T47D (cell line): ENCODE measurements at places on chromosomes 3 and 15.

DNA sequence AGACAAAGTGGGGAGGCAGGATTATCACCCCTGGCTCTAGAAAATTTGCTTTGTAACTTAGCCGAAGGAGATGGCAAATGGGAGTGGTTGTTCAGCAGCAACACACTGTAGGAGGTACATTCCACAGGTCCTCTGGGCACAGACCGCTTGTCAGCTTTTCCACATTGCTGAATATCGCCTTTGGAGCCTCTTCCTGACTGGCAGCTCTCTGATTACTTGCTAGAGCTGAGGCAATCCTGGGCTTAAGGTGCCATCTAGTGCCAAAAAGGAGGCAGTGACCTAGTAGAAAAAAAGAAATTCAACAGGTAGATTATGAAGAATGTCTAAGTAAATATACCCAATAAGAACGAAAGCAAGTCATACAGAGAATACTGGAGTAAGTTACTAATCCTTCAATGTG lies 13.1 kb upstream of the SCN5A start:
- DNase-seq, result no peak

DNA sequence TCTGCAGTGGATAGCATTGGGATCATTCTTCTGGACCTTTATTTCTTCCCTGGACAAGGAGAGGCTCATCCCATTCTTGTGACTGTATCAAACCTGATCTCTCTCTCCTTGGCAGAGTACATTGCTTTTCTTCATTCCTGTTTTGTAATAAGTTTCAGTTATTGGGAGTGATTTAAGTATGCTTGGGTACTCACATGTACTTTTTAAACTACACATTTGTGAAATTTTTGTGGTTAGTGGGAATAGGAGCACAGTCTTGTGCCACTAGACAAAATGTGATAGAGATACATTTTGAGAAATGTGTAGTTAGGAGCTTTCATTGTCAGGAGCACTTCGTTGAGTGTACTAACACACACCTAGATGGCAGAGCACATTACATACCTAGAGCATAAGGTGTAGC lies 262.6 kb downstream of the C3orf38 start:
- no peak for DNase-seq

GRCh38 chr15:85587707-85588411 lies 206.9 kb downstream of the KLHL25 start:
- DNase-seq, result no peak

DNA sequence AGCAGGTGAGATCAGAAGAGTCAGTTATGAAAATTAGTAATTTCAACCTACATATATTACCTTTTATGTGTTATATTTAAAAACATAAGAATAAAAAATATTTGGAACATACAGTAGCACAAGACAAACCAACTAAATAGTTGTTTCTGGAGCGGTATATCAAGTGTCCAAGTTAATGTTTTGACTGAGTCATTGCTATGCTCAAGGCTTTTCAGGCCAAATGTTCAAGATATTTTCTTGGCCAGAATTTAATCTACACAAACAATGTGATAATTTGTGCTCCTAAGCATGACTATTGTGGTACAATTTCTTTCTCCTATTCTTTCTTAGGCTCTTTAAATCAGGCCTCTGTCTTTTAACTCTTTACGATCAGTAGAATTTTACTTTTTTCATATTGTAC lies 412.4 kb downstream of the RAP2B start:
- no peak for DNase-seq

DNA sequence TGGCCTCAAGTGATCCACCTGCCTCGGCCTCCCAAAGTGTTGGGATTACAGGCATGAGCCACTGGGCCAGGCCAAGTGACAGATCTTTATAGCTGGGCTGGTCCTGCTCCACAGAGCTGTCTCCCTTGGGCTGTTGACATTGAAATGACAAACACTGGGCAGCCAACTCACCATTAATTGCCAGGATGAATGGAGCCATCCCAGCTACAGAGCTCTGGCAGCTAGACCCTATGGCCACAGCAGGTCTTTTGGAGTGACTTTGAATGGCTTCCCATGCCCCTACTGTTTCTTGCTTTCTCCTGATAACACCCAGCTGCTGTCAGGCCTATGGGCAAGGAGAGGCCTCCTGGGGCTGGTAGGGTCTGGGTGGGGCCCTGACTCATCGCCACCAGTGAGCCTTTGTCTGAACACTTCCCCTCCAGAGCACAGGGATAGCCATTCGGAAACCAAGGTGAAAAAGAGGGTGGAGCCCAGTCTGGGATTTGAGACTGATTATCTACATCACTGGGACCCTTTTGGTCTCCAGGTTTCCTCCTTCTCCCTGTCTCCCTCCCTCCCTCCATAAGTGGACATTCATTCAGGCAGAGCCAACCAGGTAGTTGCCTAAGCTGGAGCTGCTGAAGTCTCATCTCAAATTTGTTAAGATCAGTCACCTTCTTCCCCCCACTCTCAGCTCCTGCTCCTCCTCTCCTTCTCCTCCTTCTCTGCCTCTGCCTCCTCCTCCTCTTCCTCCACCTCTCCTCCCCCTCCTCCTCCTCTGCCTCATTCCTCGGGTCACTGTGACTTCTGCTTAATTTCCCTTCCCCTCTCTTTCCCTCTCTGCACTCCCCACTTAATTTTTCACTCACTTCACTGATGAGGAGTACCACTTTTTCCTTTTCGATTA lies 34.0 kb downstream of the BHLHE40 start:
- peak; percentile 67 for DNase-seq

DNA sequence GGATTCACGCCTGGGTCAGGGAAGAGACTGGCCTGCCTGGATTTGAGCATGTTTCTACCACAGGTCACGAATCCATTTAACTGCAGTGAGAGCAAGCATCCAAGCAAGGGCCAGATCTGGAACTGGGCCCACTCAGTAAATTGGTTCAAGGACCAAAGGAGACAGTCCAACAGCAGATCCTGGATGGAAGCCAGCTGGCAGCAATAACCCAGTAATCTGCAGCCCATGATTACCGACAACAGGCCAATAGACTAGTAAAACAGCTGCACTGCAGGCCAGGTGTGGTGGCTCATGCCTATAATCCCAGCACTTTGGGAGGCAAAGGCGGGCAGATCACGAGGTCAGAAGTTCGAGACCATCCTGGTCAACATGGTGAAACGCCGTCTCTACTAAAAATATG lies 11.8 kb downstream of the SAMD7 start:
- DNase-seq, result peak; percentile 22
